ENCODE measurements at places on chromosomes 2 and 18.

GRCh38 chr2:203580844-203581243 is 45.7 kb upstream of the RAPH1 start:
- no peak for DNase-seq

DNA sequence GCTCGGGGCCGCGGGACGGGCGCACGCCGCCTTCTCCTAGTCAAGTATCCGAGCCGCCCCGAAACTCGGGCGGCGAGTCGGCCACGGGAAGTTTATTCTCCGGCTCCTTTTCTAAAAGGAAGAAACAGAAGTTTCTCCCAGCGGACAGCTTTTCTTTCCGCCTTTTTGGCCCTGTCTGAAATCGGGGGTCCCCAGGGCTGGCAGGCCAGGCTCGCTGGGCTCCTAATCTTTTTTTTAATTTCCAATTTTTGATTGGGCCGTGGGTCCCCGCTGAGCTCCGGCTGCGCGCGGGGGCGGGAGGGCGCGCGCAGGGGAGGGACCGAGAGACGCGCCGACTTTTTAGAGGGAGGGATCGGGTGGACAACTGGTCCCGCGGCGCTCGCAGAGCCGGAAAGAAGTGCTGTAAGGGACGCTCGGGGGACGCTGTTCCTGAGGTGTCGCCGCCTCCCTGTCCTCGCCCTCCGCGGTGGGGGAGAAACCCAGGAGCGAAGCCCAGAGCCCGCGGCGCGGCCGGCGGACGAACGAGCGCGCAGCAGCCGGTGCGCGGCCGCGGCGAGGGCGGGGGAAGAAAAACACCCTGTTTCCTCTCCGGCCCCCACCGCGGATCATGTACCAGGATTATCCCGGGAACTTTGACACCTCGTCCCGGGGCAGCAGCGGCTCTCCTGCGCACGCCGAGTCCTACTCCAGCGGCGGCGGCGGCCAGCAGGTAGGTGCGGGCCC is 617 bp downstream of the FOSL2 start:
- DNase-seq: peak; percentile 57

GRCh38 chr2:201964011-201964410 is 69.6 kb upstream of the FZD7 start:
- no peak for DNase-seq

- no peak for DNase-seq
These were observed 262.1 kb downstream of the MYCN start for GRCh38 chr2:16202266-16203020.

DNA sequence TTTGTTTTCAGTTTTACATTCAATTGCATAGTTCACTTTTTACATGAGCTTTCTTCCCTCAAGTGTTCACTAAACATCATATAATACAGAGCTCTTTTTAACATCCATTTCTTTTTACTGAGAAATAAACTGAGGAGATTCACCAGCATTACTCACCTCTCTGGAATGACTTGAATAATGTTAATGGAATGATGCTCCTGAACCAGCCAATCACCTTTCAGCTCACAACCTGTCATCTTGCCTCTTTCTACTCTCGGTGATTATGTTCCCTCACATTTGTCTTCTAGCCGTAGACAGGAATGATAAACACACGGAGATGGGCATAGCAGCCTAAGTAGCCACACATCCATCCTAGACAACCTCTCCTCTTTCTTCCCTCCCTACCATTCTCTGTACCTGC is 301.7 kb downstream of the PAX3 start:
- no peak for DNase-seq

- no peak for DNase-seq
These were observed 80.2 kb downstream of the SLC8A1 start for GRCh38 chr2:40371525-40372282.
